ENCODE measurements at places on chromosomes 6 and 20.

- DNase-seq: no peak
Observed at GRCh38 chr6:109023356-109023925, 71.2 kb downstream of the SESN1 start.

DNA sequence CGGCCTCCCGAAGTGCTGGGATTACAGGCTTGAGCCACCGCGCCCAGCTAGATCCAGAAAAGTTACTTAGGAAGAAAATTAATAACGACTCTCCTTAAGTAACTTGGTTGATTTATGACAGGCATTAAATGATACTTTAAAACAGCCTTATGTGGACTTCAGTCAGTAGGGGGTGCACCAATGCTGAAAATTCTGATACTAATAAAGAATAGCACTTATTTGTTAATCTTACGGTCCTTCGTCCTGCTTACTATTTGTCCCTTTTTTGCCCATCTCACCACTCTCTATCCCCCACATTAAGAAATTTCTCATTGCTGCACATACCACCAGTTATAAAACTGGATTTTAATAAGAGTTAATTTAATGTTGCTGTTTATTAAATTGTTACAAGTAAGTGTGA lies 12.7 kb upstream of the PRELID3B start:
- no peak for DNase-seq

- no peak for DNase-seq
Observed at GRCh38 chr6:88366672-88367071, 200.5 kb upstream of the CNR1 start.

GRCh38 chr6:125791151-125791819 lies 525 bp downstream of the NCOA7 start:
- DNase-seq: no peak

DNA sequence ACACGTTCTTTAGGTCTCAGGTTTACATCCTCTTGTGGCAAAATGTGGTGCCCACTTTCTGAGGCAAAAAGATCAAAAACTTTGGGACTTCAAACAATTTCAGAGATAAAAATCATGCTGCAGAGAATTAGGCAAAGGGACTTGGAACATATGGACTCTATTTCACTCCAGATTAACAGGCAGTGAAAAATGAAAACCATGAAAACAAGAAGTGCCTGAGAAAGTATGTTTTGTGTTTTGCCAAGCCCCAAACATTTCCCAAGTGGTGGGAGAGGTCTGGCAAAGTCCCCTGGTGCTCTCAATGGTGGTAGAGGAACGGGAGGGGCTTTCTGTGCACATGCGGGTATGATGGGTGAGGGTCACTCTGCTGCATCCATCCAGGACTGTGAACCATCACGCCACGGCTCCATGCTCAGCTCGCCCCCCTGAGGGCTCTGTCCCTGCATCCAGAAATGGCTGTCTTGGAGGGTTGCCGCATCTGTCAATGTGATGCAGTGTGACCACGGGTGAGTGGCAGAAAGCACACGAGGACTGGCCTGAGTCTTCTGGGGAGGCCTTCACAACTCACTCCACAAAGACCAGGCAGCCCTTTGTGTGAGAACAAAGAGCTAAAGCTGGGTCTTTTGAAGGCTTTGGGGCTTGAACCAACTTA lies 43.2 kb upstream of the TBC1D7 start:
- no peak for DNase-seq

DNA sequence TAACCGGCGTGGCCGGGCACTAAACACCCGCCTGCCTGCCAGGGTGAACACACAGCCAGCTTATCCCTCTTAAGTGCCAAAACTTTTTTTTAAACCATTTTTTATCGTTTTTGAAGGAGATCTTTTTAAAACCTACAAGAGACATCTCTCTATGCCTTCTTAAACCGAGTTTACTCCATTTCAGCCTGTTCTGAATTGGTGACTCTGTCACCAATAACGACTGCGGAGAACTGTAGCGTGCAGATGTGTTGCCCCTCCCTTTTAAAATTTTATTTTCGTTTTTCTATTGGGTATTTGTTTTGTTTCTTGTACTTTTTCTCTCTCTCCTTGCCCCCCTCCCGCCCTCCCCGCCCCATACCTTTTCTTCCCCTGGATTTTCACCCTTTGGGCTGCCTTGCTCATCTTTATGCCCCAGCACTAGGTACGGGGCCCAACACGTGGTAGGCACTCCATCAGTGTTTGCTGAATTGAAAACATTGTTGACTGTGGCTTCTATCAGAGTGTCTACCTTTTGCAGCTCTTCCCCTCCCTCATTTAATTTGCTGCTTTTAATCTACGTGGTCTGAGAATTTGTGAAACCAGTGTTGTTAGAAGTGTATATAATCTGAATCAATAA lies 1.5 kb downstream of the ZCCHC3 start:
- no peak for DNase-seq

DNA sequence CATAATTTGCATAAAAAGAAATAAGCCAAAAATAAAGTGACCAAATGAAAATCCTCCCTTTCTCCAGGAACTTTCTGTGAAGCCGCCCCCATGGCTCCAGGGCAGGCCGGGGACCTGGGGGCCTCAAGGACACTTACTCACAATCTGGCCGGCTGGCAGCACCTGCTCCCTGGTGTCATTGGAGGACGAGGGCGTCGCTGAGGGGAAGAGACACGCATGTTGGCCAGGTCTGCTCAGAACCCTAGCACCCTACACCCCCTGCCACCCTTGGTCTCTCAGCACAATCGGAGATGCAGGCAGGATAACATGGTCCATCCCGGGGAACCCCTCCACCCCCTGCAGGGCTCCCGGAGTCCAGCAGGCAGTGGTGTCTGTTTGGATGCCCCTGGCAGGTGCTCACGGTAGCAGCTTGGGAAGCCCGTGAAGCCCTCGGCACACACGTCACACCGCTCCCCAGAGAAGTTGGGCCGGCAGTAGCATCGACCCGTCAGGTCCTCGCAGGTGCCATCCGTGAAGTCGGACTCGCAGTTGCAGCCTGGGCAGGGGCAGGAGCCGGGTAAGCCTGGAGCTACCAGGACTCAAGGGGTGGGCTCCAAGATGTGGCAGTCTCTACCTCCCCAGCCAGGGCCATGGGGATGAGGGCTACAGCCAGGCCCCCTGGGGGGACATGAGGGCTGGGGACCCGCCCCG lies 21.3 kb downstream of the LAMA5 start:
- no peak for DNase-seq

DNA sequence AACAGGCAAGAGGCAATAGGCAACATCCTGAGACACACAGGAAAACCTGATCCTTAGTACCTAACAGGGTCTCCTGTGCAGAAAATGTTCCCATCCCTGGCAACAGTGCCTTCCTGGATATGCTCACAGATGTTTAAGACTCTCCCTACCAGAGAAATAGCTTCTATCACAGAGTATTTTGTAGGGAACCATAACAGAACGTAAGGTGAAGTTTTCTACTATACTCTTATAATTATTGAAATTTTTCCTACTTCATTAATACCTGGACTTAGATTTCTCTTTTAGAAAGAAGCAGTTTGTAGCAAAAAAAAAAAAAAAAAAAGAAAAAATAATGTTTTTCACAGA lies 33.5 kb upstream of the LGSN start:
- no peak for DNase-seq

DNA sequence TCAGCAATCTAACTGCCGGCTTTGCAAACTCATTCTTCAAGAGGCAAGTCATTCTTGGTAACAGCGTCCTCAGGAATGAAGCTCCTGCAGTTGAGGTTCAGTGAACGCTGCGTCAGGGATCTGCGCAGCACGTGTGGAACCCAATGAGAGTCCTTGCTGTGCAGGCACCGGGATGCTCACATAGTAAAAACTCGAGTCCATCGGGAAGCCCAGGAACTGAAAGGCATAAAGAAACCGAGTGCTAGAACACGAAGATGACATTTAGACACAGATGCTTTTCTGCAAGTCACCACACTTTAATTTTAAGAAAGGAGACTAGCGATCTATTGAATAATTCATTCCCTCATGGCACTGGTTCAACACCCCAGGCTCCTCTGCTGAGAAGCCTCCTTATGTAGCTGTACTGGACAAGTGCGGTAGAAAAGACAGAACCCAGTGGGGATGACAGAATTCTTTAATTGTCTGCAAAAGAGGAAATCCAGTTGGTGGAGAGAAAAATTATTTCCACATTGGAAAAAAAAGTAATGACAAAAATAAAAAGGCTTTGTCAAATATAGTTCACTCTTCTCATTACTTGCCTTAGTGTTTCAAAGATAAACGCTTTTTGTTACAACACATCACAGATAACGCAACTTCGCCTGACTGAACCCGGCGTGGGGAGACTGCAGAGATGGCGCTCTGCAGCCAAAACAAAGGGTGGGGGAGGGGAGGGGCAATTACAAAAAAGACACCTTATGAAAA lies 1.9 kb upstream of the AFDN start:
- no peak for DNase-seq
